Stimulated activated CD8-positive, alpha-beta memory T cell treated with anti-CD3 and anti-CD28 coated beads, Interleukin-7, amount 100 ng/mL, for 4 hours (primary cell): ENCODE measurements at places on chromosomes 4 and X.

- no peak for DNase-seq
Measured at GRCh38 chr4:156870131-156870530, 101.5 kb downstream of the PDGFC start.

DNA sequence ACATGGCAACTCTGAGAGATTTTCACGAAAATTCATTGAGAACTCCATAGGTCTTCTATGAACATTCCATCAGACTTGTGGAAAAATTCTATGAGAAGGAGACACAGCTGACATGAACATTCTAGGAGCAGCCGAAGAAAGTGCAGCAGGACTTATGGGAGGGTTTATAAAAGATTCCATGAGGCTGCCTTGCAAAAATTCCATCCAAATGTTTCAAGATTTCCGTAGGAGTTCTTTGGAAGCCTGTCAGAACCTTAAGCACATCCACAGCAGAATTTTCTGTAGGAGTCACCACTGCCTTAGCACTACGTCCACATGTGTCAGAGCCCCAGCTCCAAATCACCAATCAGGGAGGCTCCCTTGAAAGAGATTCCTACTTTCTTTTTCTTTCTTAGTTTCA lies 67.0 kb upstream of the MSX1 start:
- no peak for DNase-seq

GRCh38 chr4:108139089-108139488 lies 29.6 kb downstream of the LEF1 start:
- no peak for DNase-seq

DNA sequence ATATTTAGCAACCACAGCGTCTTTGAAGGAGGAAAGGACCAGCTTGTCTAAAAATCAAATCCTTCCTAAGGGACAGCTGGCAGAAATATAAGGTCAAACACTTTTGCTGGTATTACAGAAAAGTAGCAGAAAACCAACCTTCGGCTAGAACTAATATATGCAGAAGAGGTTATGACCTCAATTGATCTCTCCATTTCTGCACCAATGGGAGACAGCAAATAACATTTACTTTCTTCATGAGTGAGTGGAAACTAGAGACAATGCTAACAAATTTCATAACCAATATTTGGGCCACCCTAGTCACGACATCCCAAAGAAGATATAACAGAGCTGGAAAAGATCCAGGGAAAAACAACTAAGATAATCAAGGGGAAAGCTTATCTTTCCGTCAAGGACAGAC lies 247.0 kb upstream of the FTHL17 start:
- DNase-seq = no peak

- DNase-seq = no peak
Measured at GRCh38 chr4:61520166-61520565, 320.0 kb downstream of the ADGRL3 start.

DNA sequence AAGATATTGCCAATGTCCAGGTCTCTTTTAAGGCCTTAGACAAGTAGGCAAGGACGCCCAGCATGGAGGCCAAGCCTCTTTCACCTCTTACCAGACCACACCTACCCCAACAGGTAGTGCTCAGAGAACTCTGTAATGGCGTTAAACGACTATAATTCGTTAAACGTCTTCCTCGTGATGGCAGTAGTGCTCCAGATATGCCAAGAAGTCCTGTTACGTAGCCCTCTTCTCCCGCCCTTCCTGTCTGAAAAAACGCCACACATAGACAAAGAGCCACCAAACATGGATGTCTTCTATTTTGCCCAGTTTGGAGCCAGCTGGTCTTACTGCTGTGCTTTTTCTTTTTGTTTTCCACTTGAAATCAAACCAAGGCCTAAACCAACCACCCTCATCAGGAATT lies 190.7 kb downstream of the OR13H1 start:
- no peak for DNase-seq

- DNase-seq = no peak
Measured at GRCh38 chrX:111244235-111244750, 26.0 kb downstream of the CAPN6 start.

- DNase-seq = no peak
Measured at GRCh38 chr4:1200425-1201035, 28.1 kb upstream of the SPON2 start.

- no peak for DNase-seq
Measured at GRCh38 chr4:68249434-68249833, 3.9 kb upstream of the TMPRSS11B start.

DNA sequence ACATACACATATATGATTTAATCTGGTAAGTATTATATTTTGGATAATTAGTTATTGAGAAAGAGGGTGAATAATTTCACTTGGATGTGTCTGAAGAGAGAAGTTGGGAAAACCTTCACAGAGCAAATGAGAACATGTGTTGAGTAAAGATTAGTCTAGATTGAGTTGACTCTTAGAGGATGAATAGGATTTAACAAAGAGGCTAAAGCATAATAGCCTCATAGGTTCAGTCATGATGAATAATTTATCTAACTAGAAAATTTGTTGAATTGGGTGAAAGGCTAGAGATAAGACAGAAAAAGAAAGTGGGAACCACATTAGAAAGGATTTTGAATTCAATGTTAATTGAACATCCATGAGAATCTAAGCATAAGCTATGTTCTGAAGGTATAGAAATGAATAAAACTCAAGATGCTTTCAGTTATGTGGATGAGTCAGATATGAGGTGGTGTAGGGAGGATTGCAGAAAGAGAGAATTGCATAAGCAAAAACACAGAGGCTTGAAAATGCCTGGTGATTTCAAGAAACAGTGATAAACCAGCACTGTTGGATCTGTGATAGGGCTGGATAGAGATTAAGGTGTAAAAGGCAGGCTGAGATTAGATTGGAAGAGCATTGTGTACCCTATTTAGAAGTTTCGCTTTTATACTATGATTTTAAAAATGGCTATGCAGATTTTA lies 207.6 kb upstream of the NR3C2 start:
- no peak for DNase-seq

DNA sequence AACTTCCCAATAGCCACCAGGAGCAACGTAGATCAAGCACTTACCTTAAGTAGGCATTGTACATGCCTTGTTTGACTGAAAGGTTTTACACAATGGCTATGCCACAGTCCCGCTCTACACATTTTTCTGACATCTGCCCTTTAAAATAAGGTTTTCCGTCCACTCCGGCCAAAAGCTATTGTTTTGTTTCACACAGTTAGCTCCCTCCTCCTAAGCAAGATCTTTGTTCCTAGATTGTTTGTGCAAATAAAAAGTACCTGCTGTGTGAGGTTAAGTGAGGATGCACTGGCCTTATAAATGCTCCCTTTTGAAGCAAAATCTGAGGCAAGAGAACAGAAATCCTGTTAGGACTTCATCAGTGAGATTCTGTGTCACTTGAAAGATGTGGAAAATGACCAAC lies 11.8 kb downstream of the SCD5 start:
- no peak for DNase-seq

DNA sequence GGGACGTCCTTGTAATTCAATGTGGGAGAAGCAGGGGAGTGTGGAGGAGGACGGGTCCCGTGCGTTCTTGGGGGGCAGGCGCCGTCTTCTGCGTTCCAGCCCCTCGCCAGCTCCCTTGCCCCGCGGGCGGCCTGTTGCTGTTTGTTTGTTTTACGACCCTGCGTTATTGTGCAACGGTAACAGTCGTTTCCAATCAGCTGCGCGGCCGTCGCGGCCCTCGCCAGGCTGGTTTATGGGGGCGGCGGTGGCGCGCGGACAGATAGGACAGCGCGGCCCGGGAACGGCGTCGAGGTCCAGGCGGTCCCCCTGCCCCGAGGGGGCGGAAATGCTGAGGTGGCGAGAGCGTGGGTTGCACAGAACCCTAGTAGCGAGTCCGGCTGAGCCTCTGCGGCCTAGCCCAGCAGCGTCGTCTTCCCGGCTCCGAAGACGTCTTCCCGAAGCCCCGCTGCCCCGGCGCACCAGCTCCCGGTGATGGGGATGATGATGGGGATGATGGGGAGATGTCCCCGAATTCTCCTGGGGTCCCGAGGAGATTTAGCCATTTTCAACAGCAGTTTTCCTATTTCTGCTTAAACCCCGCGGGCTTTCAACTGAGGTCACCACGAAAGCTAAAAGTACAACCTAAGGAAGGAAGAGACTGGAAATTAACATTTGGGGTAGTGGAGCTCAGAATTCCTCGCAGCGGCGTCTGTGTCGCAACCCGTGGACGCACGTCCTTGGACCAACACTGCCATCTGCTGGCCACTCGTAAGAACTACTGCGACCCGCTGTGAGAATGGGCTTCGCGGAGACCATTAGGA lies 4.8 kb downstream of the PDGFRA start:
- peak; percentile 26 for DNase-seq

GRCh38 chr4:6988016-6988715 lies 55.0 kb upstream of the TADA2B start:
- no peak for DNase-seq

GRCh38 chrX:20906571-20906970 lies 467.6 kb upstream of the CNKSR2 start:
- no peak for DNase-seq

DNA sequence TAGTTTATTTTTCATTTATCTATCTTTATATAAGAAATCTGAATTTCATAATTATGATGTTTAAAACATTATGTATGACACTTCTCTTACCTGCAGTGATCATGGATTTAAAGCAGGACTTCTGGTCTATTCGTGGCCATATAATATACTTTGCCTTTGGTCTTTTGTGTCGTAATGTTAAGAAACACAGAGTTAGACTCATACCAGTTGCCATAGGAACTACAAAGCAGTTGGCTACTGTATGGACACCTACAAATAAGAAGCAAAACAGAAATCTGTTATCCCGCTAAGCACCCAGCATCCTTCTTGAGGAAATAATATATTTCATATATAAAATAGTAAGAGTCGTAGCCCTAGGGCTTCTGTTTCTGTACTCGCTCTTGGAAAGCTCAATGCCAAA lies 4.3 kb downstream of the SEPSECS start:
- no peak for DNase-seq

DNA sequence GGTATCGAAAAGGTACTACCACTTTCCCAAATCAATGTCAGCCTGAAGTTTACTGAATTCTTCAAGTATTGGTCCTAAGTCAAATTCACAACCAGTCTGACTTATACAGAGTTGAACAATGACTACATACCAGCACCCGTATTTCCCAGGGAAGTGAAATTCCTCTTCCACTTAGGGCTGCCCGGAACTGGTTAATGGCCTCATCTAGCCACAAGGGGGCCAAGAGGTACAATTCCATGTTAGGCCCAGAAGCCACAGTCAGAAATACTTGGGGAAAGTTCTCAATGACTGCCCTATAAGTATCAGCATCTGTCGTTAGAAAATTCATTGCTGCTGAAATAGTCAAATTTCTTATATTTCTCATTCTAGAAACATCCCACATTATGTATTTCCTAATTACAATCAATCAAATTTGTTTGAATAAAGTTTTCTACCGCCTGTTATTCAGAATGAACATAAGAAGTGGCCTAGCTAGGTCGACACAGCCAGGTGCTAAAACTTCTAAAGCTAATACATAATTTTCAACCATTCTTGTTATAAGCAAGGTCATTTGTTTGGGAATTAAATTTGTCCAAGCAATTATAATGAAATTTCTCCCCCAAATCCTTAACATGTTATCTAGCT lies 5.6 kb upstream of the PCDH7 start:
- no peak for DNase-seq

DNA sequence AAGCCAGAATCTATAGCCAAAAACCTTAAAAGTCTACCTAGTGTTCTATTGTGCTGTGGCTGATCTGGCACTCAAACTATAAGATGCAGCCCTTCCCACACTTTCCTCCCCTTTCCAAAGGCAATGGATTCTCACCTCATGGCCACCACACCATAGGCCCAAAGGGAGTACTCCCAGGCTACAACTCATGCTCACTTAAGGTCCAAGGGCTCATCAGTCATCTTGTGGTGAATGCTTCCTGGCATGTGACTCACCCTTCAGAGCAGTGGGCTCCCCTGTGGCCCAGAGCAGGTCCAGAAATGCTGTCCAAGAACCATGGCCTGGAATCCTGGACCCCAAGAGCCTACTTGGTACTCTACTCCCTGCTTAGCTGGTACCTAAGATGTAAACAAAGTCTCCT lies 181.0 kb downstream of the CHRDL1 start:
- no peak for DNase-seq

- DNase-seq = no peak
Measured at GRCh38 chr4:99617374-99617773, 40.3 kb downstream of the C4orf54 start.

GRCh38 chrX:136954930-136955329 lies 74.4 kb upstream of the RBMX start:
- no peak for DNase-seq

DNA sequence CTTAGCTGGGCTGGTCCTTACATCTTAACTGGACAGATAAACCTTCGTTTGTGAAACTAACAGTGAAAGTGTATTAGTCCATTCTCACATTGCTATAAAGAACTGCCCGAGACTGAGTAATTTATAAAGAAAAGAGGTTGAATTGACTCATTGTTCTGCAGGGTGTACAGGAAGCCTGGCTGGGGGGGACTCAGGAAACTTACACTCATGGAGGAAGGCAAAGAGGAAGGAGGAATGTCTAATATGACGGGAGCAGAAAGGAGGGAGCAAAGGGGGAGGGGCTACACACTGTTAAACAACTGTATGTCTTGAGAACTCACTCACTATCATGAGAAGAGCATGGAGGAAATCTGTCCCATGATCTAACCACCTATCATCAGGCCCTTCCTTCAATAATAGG lies 1566.5 kb upstream of the PCDH7 start:
- DNase-seq = no peak

GRCh38 chrX:47218920-47219815 lies 687 bp downstream of the CDK16 start:
- DNase-seq = no peak

DNA sequence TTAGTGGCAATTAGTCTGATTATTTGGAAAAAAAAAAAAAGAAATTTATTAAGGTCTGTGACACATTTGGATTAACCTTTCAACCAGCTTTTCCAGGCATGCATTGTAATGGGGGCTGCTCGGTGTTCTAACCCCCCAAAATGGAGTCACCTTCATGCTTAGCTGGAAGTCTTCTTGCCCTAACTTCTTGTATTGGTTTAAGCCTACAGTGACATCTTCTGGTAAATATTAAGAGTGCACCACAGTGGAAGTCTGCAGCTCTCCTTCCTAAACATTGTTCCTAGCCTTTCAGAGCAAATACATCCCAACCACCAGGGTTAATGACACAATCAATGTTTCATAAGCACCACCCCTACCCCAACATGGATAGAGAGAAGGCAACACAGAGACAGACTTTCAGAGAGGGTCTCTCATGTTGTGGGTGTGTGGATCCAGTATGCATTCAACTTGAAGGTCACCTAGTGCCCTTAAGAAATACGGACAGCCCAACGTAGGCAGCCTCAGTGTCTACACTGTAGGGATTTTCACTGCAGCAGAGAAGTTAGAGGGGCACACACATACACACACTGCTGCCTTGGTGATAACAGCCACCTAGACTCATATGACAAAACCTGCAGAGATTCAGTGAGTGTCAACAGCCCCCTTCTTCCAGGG lies 142.9 kb upstream of the MBNL3 start:
- no peak for DNase-seq

DNA sequence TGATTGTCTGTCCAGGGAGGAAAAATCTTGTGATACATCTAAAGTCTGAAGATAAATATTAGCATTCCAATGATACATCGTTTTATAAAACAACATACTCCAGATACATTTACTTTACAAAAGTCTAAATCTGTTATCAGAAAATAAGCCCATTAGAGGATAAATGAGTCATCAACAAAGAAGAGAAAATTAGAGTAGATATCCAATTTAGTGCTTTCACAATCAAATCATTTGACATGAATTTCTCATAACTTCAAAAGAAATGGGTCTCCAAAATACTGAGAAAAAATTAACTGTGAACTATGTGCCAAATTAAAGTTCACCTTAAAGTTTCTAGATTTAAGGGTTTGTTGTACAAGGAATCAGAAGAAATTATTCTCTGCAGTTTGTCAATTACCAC lies 213.8 kb downstream of the ANK2 start:
- DNase-seq = no peak
